ENCODE measurements at places on chromosomes 4 and X.

GRCh38 chr4:85669204-85669603 lies 194.3 kb downstream of the ARHGAP24 start:
- DNase-seq: no peak

GRCh38 chr4:170651786-170652185 lies 562.0 kb upstream of the AADAT start:
- DNase-seq: no peak

DNA sequence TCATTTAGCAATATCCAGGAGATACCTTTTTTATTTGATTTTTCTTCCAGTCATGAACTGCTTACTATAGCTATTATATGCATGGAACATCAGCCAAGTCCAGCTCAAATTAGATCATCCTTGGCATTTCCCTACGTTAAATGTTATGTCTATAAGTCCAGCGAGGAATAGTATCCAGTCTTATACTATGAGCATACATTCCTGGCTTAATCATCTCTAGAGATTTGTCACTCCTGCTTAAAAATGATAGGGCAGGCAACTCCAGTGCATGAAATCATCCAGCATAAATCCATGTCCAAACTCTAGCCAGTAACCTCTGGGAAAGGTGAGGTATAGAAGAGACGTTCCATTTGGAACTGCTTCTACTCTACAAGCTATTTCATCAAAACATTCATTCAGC lies 126.7 kb upstream of the VCX2 start:
- no peak for DNase-seq

- DNase-seq: no peak
Observed at GRCh38 chr4:138912704-138913340, 102.8 kb upstream of the NOCT start.

DNA sequence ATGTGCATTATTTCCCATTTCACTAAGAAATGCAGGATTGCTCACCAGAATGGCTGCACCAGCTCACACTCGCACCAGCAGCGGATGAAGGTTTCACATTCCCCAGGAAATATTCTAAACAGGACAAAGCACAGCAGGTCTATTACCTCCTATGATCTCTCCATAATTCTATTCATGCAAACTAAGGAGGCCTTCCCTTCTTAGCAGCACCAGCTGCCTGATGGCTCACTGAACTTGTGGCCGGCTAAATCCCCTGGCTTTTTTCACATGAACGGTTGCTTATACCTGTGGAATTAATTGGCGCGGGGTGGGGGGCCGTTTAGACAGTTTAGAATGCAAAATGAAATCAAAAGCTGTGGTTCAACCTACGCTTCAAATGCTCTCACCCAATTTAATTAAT lies 73.5 kb upstream of the SRD5A3 start:
- no peak for DNase-seq

GRCh38 chr4:25129917-25130316 lies 30.3 kb downstream of the SEPSECS start:
- no peak for DNase-seq

GRCh38 chrX:16100673-16101072 lies 22.7 kb upstream of the GRPR start:
- DNase-seq: no peak

- DNase-seq: no peak
Observed at GRCh38 chrX:120477453-120477852, 8.4 kb upstream of the LAMP2 start.

DNA sequence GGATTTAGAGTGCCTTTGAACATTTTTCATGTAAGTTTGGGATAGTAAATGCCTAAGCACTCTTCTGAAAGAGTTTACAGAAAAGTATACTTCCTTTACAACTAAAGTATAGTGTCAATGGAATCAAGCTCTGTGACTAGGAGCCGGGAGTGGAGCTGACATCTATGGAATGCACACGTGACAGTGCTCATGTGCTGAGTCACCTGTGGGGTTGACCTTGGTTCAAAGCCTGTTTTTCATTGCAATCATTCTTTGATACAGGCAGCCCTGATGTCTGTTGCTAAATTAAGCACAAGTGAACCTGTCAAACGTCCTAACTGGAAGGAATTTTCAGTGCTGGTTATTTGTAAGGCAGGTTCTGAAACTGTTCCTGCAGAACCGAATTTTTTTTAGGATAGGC lies 82.5 kb downstream of the GPAT3 start:
- no peak for DNase-seq

GRCh38 chrX:150080497-150080896 lies 142.2 kb upstream of the EOLA2 start:
- DNase-seq: no peak
